ENCODE measurements at places on chromosomes 7 and 10. TPM values are rescaled to one million over a fixed set of nuclear protein-coding genes. Genes with fewer than 3 reads are reported as not detected.

ENO4 gene
- not detected for total RNA-seq

CCNY gene
- 91.9 TPM for total RNA-seq

- no peak for DNase-seq
- H3K4me3 ChIP-seq, result no peak overlapping the region
- no peaks in the 10 kb centered on the region for H3K27me3 ChIP-seq
These were observed 21.4 kb downstream of the CREB5 start for GRCh38 chr7:28433699-28434219.

- H3K27me3 ChIP-seq, result no peaks in the 10 kb centered on the region
- no peak overlapping the region for H3K4me3 ChIP-seq
- H3K4me1 ChIP-seq, result no peaks in the 10 kb centered on the region
- DNase-seq, result no peak
- no peaks in the 10 kb centered on the region for H3K36me3 ChIP-seq
- H3K27ac ChIP-seq, result no peak overlapping the region
These were observed 76.9 kb downstream of the ZNF365 start for GRCh38 chr10:62450912-62451610.

GRCh38 chr7:88337572-88337971, 30.9 kb upstream of the STEAP4 start:
- no peaks in the 10 kb centered on the region for H3K27me3 ChIP-seq
- H3K36me3 ChIP-seq, result no peaks in the 10 kb centered on the region
- H3K4me3 ChIP-seq, result no peak overlapping the region
- DNase-seq, result no peak

- no peaks in the 10 kb centered on the region for H3K4me1 ChIP-seq
- DNase-seq, result no peak
- no peaks in the 10 kb centered on the region for H3K36me3 ChIP-seq
- no peak overlapping the region for H3K27ac ChIP-seq
- H3K4me3 ChIP-seq, result no peak overlapping the region
- no peaks in the 10 kb centered on the region for H3K27me3 ChIP-seq
These were observed 336.2 kb downstream of the WDR11 start for GRCh38 chr10:121187391-121187790.

DNA sequence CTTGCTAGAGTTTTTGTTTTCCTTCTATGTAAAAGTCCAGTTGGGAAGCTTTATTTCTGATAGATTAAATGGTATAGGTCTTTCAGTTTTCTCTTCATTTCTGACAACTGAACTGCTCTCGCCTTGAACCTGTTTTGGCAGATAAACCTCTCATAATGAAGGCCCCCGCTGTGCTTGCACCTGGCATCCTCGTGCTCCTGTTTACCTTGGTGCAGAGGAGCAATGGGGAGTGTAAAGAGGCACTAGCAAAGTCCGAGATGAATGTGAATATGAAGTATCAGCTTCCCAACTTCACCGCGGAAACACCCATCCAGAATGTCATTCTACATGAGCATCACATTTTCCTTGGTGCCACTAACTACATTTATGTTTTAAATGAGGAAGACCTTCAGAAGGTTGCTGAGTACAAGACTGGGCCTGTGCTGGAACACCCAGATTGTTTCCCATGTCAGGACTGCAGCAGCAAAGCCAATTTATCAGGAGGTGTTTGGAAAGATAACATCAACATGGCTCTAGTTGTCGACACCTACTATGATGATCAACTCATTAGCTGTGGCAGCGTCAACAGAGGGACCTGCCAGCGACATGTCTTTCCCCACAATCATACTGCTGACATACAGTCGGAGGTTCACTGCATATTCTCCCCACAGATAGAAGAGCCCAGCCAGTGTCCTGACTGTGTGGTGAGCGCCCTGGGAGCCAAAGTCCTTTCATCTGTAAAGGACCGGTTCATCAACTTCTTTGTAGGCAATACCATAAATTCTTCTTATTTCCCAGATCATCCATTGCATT, 27.1 kb downstream of the MET start:
- H3K27ac ChIP-seq, result no peak overlapping the region
- H3K27me3 ChIP-seq, result no peaks in the 10 kb centered on the region
- H3K4me3 ChIP-seq, result no peak overlapping the region
